ENCODE measurements at places on chromosomes 5 and 9.

- no peak for DNase-seq
These were observed 52.1 kb upstream of the ERBIN start for GRCh38 chr5:65874241-65874640.

DNA sequence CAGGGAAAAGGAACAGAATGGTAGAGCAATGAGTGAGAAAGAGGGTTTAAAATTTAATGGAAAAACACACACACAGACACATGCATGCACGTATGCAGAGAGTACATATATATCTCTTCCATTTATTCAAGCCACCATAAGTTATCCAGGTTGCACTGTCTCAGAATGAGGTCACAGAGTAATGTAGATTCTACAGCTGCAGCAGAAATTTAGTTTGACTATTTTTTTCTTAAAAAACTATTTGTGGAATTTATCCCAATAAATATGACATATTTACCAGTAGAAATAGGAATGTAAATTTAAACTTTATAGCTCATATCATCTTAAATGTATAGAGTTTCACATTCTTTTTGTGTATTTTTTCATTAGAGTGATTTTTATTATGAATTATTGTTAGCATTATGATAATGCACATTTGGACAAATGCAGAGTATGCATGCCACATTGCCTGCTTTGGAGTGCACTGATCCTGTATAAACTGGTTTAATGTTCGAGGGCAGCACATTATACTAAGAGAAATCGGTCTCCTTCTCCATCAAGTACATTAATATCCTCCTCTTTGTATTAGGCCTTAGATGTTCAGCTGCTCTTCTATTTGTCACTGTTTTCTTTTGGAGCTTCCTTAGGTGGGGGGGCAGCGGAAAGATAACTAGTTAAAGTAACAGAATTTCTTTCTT is 216.3 kb upstream of the TARS1 start:
- DNase-seq = no peak

DNA sequence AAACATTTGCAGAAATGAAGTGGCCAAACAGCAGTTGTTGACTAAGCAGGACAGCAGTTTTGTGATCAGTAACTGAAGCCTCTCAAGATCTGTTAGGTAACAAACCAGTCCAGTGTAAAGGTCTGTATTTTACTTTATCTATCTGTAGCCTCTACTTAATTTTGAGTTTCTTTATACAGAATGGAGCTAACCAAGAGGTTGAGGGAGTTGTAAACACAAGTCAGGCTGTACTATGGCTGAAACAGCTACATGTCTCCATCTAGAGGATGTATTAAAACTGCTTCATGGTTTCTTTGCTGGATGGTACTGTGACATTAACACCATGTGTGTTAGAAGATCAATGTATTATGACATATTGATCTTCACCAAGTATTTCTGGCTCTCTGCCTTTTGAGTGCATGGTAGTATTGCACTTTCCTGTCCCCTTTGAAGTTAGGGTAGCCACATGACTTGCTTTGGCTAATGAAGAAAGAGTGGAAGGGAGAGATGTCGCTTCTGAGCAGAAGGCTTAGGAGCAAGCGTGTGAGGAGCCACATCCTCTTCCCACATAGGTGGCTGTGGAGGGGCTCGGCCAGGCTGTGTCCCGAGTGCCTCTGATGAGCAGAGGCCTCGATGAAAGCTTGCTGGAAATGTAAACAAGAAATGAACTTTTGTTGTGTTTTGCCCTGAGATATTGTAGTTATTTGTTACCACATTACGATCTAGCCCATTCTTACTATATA is 105.6 kb upstream of the PCA3 start:
- DNase-seq = no peak

DNA sequence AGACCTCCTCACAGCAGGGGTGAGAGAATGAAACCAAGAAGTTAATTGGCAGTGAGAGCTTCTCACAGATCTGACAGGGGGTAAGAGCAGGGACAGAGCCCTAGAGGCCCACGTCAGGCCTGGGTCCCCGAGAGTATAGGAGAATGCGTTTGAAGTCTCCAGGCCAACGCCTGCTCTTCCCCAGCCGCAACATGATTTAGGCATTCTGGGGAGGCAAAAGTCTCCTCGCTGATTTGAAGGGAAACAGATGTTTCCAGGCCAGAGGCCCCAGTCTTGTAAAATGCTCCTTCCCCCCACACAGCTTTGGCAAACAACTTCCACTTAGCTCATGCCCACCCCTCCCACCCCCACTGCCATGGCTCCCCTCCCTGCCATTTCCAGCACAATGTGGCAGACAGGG is 239.2 kb upstream of the TRIM32 start:
- DNase-seq = no peak

GRCh38 chr9:20987521-20987920 is 43.9 kb downstream of the HACD4 start:
- no peak for DNase-seq

DNA sequence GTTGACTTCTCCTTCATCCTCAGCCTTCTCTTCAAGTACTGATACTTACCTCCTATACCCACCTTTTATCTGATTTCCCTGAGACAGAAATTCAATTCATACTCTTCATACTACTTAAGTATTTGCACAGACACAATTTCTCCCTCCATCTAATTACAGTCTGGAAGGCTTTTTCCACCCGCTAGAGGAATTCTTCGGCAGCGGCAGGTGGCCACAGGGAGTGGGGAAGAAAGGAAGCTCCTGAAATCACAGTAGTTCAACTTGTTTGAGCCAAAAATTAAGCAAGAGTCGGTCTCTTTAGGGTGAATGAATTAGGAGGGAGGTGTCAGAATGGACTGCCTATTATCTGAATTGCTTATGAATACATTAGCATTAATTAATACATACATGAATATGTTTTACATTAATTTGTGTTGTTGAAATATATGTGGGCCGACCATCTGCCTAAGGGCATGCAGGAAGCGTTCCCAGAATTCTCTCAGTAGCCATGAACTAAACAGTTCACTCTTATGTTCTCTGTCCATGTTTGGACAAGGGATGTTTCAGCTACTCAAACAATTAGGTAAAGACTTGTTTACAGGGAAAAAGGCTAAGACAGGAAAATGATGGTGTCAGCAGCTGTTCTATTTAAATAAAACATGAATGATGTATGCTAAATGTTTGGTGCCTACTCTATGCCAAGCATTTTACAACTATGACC is 101.4 kb upstream of the SMARCA2 start:
- DNase-seq = no peak

DNA sequence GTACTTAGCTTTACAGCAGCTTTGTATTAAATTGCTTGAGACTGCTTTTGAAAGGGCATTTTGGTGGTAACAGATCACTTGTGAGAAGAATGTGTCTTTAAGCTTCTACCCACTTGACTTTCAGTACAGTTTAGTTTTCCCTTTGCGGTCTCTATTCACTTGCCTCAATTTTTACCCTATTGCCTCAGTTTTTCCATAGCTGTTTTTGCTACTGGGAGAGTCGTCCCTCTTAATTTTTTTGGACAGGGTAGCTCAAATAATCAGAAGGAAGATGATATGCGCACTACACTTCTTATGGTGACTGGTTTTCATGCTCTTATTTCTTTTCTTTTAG is 18.8 kb downstream of the UGCG start:
- DNase-seq = no peak

DNA sequence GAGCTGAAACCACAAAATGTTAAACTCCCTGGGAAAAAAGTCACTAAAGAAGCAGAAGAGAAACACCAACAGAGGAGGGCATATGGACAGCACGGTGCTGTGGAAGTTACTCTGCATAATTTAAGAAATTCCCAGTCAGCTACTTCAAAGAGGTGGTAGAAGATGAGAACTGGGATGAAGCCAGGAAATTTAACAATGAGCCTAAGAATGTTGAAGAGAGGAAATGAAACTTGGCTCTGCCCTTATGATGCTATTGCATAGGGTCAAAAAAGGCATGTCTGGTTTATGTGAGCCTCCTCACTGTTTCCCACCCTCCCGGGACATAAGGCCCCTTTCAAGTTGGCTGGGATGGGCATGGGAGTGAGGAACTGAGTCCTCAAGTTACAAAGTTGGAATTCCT is 25.4 kb upstream of the SNX18 start:
- no peak for DNase-seq

DNA sequence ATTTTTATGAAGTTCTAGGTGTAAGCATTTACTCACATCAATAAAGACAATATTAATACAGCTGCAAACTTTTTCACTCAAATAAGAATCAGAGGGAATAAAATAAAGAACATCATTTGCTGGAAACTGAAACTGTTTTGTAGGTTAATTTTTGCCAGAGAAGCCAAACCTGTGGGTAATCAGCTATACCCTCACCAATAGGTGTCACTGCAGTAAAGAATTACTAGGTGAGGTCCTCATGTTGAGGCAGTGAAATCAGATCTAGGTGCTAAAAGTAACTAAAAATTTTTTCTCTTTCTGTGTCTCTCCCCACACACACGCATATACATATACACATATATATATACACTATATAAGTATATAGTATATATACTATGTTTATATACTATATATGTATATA is 1016.3 kb upstream of the SEMA6A start:
- no peak for DNase-seq

GRCh38 chr5:132183723-132184122 is 43.9 kb downstream of the P4HA2 start:
- no peak for DNase-seq

GRCh38 chr5:165775111-165775510 is 2269.7 kb downstream of the MAT2B start:
- no peak for DNase-seq

- no peak for DNase-seq
These were observed 38.9 kb downstream of the CDH6 start for GRCh38 chr5:31232273-31232888.

DNA sequence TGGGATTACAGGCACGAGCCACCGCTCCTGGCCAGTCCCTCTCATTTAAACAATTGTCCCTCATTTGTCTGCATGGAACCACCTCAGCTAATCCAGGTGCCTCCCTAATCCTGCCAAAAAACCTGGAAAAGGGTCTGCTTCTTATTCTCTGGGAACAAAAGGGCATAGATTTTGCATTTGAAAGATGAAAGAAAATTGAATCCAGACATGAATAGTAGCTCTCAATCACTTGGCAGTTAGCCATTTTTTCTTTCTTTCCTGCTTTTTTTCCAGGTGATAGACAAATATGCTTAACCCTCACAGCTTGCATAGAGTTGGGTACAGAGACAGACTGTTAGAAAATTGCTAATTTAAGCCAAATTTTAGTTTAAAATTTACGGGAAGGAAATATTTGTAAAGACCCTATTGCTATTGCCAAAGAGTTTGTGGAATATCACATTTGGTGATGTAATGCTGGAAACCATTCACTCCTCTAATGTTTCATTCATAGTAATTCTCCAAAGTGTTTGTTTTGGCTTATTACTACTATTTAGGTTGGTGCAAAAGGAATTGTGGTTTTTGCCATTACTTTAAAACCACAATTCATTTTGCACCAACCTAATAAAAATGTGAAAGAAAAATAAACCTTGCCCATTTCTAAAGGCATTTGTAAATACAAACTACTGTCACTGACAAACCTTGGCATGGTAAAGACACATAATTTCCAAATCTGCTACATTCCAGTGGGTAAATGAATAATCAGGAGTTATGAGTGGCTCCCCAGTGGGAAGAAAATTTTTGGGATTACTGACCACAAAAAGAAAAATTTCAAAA is 80.5 kb upstream of the JAK2 start:
- no peak for DNase-seq

All from NCI-H187 treated with DMSO at 0.1 percent for 48 hours (cell line).